Ammon's horn (tissue), 1 donor: ENCODE measurements at places on chromosomes 12 and 14.
A peak's percentile ranks its signal among the peaks of the same experiment; 100 is the strongest.

DNA sequence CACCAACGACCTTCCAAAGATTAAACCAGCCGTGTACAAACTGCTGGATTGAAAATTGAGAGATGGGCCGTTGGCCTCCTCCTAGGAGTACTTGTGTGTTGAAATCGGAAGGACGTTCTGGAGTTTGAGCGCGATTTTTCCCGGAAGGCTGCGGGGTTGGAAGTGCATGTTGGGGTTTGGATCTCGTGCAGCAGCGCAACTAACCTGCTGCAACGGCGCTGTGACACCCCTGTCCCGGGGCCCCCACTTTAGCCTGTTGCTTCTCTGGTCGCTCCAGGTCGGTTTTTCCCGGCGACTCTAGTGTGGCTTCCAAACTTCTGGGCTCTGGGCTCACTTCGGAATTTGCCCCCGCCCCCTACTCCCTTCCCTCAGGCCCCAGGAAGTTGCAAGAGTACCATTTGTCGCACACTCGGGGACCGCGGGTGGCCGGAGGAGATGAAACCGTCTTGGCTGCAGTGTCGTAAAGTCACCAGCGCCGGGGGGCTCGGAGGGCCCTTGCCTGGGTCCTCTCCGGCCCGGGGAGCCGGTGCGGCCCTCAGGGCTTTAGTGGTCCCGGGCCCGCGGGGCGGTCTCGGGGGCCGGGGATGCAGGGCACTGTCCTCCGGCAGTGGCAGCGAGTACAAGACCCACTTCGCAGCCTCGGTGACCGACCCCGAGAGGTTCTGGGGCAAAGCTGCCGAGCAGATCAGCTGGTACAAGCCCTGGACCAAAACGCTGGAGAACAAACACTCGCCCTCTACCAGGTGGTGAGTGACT, at the start of gene ACSS3:
Gene ACSS3 (plus strand): TSS at position 394 of the 756 bp plus-strand sequence. CDS start 42 bp downstream, at position 436.
- peak; percentile 56 for DNase-seq

DNA sequence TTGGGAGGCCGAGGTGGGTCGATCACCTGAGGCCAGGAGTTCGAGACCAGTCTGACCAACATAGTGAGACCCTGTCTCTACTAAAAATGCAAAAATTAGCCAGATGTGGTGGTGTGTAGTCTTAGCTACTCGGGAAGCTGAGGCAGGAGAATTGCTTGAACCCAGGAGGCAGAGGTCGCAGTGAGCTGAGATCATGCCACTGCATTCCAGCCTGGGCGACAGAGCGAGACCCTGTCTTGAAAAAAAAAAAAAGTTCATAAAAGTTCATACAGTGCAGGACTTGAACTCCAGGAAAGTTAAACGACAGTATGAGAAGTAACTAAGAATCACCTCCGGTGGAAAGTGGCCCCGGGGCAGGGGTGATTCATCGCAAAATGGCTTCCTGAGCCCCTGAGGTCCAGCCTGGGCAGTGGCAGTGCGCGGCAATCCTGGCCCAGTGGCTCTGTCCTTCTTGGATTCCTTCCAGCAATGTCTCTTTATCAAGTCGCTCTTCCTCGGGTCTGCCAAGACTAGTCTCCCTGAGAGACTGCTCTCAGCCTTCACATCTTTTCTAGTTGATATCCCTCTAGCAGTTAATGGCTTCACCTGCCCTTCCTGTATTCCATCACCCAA, 16.7 kb upstream of the MAP1LC3B2 start:
- no peak for DNase-seq

GRCh38 chr12:97535582-97535981, 73.0 kb downstream of the RMST start:
- no peak for DNase-seq

DNA sequence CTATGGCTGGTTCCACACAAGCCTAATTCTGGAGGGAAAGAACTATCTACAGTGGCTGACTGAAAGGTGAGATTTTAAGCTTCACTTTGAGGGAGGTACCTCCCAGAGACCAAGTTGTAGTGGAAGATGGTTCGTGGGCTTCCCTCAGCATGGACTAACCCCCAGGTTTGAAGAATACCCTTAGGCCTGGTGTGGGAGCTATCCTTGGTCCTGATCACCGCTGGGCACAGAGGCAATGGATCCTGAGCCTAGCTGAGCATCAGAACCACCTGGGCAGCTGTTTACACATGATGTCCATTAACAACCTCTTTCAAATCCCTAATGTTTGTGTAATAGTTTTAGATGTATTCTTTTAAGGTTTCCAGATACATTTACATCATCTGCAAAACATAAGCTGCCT, 10.3 kb downstream of the DAO start:
- DNase-seq, result no peak

DNA sequence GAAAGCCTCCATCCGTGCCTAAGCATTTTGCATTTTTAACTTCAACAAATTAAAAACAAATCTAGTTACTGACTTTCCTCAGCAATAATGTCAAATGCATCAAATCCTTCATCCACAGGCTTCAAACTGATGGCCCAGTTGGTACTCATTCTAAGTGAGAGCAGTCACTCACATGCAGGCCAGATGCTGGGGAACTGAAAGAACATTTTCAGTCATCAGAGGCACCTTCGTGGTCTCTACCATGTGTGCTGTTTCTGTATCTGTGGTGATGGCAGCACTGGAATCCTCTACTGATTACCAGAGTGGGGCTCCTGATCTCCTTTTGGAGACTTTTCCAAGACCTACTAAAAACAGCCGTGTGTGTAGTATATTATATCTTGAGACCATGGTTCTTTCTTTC, 145.2 kb downstream of the PRIMA1 start:
- no peak for DNase-seq

DNA sequence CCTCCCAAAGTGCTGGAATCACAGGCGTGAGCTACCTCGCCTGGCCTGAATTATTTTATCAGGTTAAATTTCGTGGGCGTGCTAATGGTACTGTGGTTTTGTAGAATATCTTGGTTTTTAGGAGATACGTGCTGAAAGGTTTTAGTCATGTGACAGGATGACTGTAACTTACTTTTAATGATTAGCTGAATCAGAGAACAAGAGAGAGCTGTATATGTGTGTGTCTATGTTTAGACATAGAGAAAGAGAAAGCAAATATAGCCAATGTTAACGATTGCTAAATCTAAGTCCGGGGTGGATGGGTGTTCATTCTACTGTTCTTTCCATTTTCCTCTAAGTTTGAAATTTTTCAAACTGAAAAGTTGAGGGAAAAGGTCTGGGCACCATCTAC, 9.2 kb upstream of the PNMA1 start:
- no peak for DNase-seq

DNA sequence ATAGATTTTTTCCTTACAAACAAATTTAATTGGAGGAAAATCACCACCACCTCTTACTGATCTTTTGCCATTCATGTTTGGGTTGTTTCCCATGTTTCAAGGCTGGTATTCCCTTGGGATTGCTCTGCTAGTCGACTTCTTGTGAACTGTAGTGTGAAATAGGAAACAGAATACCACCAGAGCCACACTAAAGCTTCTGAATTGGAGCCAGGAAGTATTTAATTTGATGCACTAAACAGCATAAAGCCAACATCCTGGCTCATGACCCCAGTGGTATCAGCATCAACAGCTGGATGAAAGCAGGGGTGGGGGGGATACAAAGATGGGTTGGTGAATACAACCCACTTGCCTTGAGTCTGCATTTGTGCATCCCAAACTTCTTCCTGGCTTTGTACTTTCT, 127.5 kb downstream of the TBC1D30 start:
- no peak for DNase-seq

- DNase-seq, result no peak
Measured at GRCh38 chr12:22828066-22828465, 203.1 kb downstream of the ETNK1 start.
